ENCODE measurements at places on chromosomes 3 and 15. TPM values are rescaled to one million over a fixed set of nuclear protein-coding genes. Genes with fewer than 3 reads are reported as not detected.

The SERINC4 gene
- total RNA-seq: 0.50 TPM

The INSYN1 gene
- not detected for total RNA-seq

DNA sequence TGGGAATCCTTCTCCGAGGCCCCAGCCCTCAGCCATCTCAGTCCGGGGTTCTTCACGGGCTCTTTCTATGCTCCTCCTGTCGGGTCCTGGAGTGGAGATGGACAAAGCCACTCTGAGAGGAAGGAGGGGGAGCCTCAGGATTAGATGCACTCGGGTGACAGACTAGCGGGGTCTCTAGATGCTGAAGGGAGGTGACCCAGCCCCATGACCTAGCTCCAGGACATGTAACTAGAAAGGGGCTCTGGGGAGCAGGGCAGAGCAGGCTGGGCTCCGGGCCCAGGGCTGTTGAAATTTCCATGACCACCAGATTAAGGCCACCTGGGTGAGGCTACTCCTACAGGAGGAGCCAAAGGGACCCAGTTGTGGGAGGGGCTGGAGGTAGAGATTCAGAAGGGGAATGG is 14.8 kb upstream of the SKIC8 start:
- H3K4me1 ChIP-seq: no peaks in the 10 kb centered on the region
- no peak for DNase-seq
- no peaks in the 10 kb centered on the region for H3K27me3 ChIP-seq

GRCh38 chr3:49759226-49759625 is 27.1 kb downstream of the IP6K1 start:
- H3K27me3 ChIP-seq: no peaks in the 10 kb centered on the region
- H3K4me3 ChIP-seq: no peak overlapping the region
- H3K4me1 ChIP-seq: peaks cover 23% of the 10 kb centered on the region
- no peak overlapping the region for H3K27ac ChIP-seq

DNA sequence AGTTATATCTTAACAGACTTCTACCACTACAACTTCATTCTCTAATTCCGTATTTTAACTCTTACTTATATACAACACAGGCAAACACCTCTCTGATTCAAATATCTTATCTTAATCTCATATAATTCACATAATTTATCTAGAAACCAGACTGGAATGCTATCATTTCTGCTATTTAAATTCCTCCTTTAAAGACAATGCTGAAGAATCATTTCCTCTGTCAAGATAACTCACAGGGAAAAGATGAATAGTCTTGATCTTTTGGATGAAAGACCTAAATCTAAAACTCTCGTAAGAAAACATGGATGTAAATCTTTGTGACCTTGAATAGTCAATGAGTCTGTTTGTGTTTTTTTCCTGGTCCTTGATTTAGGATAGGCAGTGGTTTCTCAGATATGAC is 135.3 kb upstream of the PLXND1 start:
- no peak overlapping the region for H3K4me3 ChIP-seq
- H3K27ac ChIP-seq: no peak overlapping the region
- no peaks in the 10 kb centered on the region for H3K4me1 ChIP-seq
- H3K36me3 ChIP-seq: no peaks in the 10 kb centered on the region
- no peaks in the 10 kb centered on the region for H3K27me3 ChIP-seq

- H3K27ac ChIP-seq: no peak overlapping the region
- H3K4me1 ChIP-seq: peaks cover 10% of the 10 kb centered on the region
- H3K36me3 ChIP-seq: peaks cover 2% of the 10 kb centered on the region
- H3K27me3 ChIP-seq: no peaks in the 10 kb centered on the region
- DNase-seq: no peak
Observed at GRCh38 chr3:52880047-52880446, 17.3 kb downstream of the STIMATE start.

GRCh38 chr15:69388260-69388705 is 25.9 kb upstream of the KIF23 start:
- H3K4me3 ChIP-seq: no peak overlapping the region
- DNase-seq: no peak
- H3K27ac ChIP-seq: no peak overlapping the region
- no peaks in the 10 kb centered on the region for H3K4me1 ChIP-seq
- no peaks in the 10 kb centered on the region for H3K36me3 ChIP-seq

DNA sequence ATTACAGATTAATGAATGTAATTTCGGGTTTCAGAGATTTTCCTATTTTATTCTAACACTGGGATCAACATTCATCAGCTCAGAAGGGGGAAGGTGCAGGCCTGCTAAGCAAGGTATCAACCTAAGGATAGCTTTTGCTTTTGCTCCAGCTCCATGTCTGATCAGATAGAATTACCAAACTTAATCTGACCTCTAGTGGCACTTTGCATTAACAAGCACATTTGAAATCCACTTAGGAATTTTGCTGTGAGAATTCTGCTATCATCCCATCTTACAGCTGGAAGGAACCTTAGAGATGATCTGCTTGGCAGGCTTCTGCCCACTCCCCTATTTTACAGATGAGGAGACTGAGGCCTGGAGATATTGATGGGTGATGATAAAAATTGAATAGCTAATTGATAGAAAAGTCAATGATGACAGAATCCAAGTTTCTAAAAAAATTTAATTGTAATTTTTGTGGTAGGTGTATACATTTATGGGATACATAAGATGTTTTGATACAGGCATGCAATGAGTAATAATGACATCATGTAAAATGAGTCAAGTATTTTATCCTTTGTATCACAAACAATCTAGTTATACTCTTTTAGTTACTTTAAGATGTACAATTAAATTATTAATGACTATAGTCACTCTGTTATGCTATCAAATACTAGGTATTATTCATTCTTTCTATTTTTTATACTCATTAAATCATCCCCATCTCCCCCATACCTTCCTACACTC is 209.2 kb upstream of the ZPLD1 start:
- no peaks in the 10 kb centered on the region for H3K4me1 ChIP-seq
- H3K27ac ChIP-seq: no peak overlapping the region
- H3K36me3 ChIP-seq: no peaks in the 10 kb centered on the region
- no peak for DNase-seq
- H3K4me3 ChIP-seq: no peak overlapping the region

DNA sequence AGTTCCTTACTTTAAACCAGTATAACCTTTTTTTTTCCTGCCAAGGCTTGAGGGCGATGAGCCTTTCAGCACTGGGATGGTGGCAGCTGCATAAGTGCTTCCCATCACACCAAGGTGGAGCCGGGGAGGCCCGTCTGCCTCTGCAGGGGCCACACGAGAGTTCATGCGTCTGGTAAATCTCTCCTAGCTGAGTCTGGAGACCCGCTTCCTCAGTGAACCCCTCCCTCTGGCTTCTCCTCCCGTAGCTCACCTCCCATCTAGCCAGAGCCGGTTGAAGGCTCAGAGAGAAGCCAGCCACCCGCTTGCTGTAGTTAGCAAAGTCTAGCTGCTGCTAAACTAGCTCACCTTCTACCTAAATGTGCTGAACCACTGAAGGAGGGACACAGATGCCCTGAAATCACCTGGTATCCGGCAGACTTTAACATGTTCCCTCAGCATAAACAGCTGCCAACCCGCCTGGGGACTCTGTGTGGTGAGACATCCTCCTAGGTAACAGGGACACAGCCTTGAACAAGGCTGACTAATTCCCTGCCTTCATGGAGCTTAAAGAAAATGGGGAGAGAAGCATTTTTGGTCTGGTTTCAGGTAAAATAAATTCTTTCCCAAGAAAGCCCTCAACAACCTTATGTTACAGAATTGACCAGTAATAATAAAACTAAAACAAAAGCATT is 42.9 kb downstream of the RLBP1 start:
- H3K27ac ChIP-seq: peak overlapping the region; percentile 91
- DNase-seq: no peak
- peaks cover 22% of the 10 kb centered on the region for H3K36me3 ChIP-seq
- H3K4me1 ChIP-seq: peaks cover 69% of the 10 kb centered on the region
- H3K4me3 ChIP-seq: peak overlapping the region; percentile 25

DNA sequence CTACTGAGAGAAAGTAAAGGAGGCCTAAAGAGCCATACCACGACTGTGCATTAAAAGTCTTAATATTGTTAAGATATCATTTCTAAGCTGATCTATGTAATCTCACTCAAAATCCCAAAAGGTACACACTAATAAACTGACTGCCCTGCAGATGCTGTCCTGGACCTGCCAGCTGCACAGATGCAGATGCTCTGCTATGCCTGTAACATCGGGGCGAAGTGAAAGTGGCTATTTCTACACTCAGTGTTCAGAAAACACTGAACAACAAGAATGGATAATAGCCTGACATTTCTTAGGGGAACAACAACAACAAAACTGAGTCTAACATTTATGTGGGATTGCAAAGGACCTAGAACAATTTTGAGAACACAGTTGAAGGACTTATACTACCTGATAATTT is 31.9 kb downstream of the RAD18 start:
- no peak overlapping the region for H3K4me3 ChIP-seq
- no peak for DNase-seq
- H3K36me3 ChIP-seq: peaks cover 23% of the 10 kb centered on the region
- no peaks in the 10 kb centered on the region for H3K4me1 ChIP-seq
- no peak overlapping the region for H3K27ac ChIP-seq

DNA sequence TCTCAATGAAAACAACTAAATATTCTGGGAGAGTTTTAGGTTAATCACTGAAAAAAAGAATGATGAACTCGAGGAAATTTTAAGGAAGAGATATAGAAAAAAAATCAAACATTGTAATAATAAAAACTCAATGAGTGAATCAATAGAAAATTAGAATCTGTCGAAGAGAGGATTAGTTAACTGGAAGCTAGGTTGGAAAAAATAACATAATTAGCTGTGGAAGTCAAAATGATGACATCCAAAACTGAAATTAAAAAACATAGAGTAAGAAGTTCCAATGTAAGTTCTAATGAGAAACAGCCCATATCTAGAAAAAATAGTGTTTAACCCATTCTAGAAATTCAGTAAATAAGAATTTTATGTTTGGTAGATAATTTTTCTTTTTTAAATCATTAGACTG is 299.3 kb upstream of the RARB start:
- H3K36me3 ChIP-seq: peaks cover 4% of the 10 kb centered on the region
- H3K4me3 ChIP-seq: no peak overlapping the region
- H3K27ac ChIP-seq: no peak overlapping the region

GRCh38 chr3:148238421-148238821 is 459.3 kb upstream of the AGTR1 start:
- no peaks in the 10 kb centered on the region for H3K36me3 ChIP-seq
- no peaks in the 10 kb centered on the region for H3K4me1 ChIP-seq
- H3K4me3 ChIP-seq: no peak overlapping the region
- DNase-seq: no peak
- no peaks in the 10 kb centered on the region for H3K27me3 ChIP-seq

- no peak overlapping the region for H3K27ac ChIP-seq
- DNase-seq: no peak
- H3K36me3 ChIP-seq: no peaks in the 10 kb centered on the region
- no peaks in the 10 kb centered on the region for H3K27me3 ChIP-seq
Observed at GRCh38 chr3:151281671-151282324, 3.5 kb upstream of the P2RY14 start.

Data from natural killer cell treated with Interleukin-12 subunit alpha and Interleukin-12 subunit beta and Interleukin-15 and Interleukin-18, amount 100 ng/mL, for 72 hours (primary cell).